ENCODE measurements at places on chromosomes 1 and 21.

GRCh38 chr1:173301507-173301906 is 94.4 kb upstream of the TNFSF4 start:
- no peak for DNase-seq

DNA sequence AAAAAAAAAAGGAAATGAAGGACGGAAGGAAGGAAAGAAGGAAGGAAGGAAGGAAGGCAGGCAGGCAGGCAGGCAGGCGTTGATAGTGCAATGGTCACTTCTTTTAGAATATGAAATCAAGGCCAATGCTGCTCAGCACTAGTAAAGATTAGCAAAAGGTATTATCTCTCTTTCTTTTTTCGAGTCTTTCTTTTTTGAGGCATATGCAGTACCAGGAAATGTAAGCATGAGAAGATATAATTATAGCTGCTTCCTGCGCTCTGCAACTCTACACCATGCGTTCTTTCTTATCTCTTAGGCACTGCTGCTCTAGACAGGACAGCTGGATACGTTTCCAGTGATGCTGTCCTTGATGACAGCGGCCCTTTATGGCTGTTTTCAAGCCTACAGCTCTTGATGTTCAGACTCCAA is 1512.5 kb upstream of the B3GALT2 start:
- DNase-seq = no peak

DNA sequence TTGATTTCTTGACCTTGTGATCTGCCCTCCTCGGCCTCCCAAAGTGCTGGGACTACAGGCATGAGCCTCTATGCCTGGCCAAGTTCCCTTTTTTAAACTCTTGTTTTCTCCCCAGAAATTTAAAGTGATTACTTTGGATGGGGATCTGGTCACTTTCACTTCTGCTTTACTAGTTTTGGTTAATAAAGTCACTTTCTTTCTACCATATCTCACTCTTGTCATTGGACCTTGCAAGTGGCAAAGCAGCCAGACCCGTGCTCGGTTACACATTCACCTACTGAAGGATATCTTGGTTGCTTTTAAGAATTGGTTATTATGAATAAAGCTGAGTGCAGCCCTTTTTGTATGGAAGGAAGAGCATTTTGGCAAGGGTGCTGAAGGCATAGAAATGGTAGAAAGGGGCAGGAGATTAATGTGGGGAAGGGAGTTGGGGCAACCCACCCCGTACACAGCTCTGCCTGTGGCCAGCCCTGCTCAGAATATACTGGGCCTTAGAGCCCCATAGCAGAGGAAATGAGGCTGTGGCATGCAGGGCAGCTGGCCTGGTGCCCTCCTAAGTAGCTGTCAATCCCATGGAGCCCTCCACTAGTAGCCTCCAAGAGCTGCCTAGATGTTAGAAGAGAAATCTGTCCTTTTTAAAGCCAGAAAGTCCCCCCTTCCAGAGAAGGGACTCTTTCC is 40.7 kb downstream of the CD2 start:
- DNase-seq = peak; percentile 30

DNA sequence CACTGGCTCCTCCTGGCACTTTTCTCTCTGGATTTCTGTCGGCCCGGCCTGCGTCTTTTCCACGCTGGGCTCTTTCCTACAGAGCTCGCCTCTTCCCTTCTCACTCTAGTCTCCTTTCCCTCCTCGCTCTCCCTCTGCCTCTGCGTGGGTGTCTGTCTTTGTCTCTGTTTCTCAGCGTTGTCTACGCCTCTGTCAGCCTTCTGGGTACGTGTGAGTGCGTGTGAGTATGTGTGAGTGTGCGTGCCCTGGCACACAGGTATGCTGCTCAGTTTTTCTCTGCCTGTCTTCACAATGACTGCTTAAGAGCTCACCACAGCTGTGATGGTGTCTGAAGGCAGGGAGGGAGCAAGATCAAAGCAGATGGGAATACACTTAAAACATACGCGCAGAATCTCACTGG is 77.7 kb downstream of the KIRREL1 start:
- no peak for DNase-seq

DNA sequence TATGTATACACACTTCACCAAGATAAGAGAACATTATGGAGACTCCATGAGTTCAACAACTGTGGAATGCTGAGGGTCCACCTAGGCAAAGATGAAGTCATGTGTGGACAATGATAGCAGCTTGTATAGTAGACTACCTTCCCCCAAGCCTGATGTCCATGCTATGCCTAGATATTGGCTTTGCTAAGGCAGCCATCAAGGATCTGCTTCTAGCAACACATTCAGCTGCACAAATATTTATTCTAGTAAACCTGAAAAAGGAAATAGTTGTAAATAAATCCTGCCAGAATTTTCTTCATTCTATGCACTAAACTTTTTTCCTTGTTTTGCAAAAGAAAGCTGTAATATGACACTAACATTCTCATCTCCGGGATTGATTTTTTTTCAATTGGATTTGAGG is 7.0 kb upstream of the LPAR3 start:
- DNase-seq = no peak

- no peak for DNase-seq
Observed at GRCh38 chr1:43836267-43836951, 97.2 kb upstream of the ARTN start.

GRCh38 chr1:35452106-35452774 is 105.0 kb downstream of the KIAA0319L start:
- no peak for DNase-seq

- DNase-seq = no peak
Observed at GRCh38 chr1:114105421-114105979, 48.2 kb downstream of the SYT6 start.

GRCh38 chr1:151047925-151048644 is 534 bp downstream of the C1orf56 start:
- DNase-seq = no peak

- DNase-seq = no peak
Observed at GRCh38 chr1:27507960-27508665, 18.1 kb upstream of the WASF2 start.

DNA sequence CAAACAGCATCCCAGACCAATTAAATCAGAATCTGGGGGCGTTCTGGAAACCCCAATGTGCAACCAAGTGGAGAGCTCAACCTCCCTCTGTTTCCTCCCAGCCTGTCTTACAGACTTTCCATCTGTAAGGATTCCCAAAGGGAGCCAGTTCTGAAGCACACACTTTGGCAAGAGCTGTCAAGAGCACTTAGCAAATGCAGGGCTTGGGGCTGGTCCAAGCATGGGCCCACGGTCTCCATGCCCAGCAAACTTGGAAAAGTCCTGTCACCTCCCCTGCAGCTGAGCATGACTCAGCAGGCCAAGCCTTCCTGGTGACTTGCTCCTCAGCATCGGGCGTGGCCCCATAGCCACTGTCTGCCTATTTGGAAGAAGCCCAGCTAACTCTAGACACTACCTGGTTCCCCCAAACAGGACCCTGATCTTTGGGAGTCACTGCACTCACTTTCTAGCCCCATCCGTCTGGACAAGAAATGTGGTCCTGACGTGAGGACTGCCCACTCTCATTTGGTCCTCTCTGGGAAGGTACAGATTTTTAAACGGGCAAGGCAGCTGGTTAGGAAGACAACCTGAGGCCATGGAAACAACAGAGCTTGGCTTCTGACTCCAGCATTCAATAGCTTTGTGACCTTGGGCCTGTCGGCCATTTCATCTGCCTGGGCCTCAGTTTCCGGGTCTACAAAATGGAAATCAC is 16.9 kb downstream of the SLC2A1 start:
- DNase-seq = no peak

- no peak for DNase-seq
Observed at GRCh38 chr1:79603843-79604242, 597.3 kb upstream of the ADGRL4 start.

DNA sequence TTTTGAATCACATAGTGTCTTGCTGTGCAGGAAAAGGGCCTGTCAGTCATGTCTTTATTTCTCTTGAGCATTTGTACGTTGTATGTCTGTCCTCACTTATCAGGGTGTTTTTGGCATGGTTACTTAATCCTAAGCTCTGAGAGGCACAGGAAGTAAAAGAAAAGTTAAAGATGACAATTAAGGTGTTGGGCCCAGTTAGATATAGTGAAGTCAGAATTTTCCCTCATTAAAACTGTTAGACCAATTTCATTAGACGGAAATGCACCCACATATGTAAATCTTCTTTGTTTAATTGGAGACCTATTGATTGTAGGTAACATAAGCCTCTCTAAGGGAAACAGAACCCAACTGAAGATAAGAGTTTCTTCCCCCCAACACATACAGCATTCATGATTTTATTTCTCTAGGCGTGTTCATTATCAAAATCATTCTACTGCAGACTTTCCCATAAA is 21.9 kb downstream of the NFIA start:
- DNase-seq = no peak

GRCh38 chr1:42910985-42911384 is 47.7 kb downstream of the SLC2A1 start:
- no peak for DNase-seq

- no peak for DNase-seq
Observed at GRCh38 chr1:32303997-32304622, 12.2 kb downstream of the HDAC1 start.

- no peak for DNase-seq
Observed at GRCh38 chr21:40152476-40152875, 285.2 kb downstream of the PCP4 start.

DNA sequence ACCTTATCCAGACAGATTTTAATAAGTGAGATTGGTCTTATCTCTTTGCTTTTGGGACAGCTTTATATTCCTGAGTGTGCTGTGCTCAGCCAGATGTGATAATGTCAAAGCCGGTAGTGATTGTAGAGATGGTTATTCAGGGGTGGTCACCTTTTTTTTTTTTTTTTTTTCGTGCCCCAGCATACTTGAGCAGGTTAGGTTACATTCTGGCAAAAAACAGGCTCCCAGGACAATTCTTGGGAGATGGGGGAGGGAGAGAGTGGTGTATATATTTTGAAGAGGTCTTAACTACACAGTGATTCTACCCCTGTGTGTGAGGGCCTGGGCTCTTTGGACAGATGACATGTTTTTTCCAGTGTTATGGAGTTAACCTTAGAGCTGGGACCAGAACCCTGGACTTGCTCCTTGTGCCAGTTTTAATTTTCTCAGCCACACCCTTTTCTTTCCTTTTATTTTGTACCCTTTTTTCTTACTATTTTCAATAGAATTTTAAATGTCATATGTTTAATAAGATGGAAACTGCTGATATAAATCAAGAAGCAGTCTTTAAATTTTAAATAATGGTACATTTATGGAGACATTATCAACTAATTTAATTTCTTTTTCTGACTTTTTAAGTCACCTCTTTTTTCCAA is 88.4 kb downstream of the DYRK1A start:
- DNase-seq = no peak

DNA sequence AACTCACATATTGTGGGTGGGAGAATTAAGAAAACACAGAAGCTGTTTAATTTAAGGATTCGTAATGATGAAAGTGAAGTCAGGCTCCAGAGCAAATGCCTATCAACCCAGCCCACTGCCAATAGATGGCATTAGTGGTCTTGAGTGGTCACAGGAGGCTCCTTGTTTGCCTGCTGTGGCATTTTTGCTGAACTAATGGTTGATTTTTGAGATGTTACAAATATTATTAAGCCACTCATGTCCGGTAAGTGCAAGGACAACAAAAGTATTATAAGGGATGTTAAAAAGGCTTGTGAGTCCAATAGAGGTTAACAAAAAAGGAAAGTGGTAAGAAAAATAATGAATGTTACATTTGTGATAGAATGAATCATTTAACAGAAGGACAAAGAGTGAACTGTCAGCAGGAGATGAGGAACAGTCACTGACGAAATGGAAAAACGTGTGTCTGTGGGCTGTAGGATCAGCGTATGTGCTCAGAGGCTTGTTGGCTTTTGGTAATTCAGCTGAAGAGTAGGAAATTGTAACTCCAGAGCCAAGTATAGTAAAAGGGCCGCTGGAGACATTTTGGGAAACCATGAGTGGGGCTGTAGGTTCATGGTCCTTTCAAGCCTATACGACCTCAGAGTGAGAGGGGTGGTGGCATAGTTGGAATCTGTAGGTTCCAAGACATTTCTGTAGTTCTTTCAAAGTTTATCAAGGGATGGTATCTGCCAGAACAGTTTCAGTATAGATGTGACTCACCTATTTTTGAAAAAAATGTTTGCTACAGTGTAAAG is 11.2 kb downstream of the SFT2D2 start:
- no peak for DNase-seq

GRCh38 chr21:37389456-37389855 is 22.9 kb downstream of the DYRK1A start:
- no peak for DNase-seq

- no peak for DNase-seq
Observed at GRCh38 chr1:60068393-60069045, 5.1 kb downstream of the C1orf87 start.

DNA sequence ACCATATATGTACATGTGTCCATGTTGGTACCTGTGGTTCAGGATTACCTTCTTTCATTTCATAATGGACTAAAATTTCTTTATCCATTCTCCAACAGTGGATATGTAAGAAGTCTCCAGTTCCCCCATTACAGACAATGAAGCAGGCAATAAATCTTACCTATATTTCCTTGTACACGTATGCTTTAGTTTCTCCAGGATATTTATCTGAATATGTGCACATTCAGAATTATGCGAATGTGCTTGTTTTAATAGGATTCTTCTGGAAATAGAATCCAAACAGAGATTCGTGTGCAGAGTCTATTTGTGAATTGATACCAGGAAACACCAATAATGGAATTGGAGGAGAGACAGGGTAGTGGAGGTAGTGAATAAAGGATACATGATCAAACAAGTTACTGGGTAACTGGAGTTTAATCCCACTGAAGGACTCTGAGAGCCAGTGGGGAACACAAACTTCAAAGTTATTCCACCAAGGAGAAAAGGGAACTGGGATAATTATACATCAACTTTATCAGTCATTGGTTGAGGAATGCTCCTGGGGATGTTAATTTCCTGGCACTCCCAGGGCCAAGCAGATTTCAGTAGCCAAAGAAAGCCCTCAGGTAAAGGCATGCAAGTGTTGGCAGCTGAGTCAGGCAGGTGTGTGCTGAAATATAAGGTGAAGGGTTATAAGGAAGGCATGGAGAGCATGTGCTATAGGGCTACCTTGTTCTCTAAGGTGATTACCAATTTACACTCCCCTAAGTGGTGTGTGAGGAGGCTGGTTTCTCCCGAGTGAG is 374.9 kb upstream of the PBX1 start:
- DNase-seq = no peak

DNA sequence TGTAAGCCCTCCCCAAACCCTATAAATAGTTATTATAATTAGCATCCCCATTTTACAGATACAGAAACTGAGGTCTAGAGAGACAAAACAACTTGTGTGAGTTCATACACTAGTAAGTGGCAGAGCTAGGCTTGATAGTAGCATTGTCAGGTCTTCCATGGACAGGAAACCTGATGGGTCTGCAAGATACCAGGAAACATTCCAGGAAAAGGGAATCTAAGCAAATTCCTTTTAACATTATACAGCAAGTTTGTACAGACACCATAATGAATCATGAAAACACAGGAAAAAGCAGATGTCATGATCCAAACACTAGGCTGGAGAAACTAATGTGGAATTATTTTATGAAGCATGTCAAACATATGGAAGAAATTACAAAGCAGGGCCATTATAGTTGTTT is 89.1 kb upstream of the KCNK2 start:
- no peak for DNase-seq

GRCh38 chr1:225845571-225846259 is 35.8 kb downstream of the EPHX1 start:
- no peak for DNase-seq

- DNase-seq = no peak
Observed at GRCh38 chr1:218718977-218719376, 373.8 kb downstream of the TGFB2 start.

GRCh38 chr1:163296504-163297263 is 25.1 kb upstream of the NUF2 start:
- DNase-seq = no peak
